ENCODE measurements at places on chromosomes 13 and 19.

DNA sequence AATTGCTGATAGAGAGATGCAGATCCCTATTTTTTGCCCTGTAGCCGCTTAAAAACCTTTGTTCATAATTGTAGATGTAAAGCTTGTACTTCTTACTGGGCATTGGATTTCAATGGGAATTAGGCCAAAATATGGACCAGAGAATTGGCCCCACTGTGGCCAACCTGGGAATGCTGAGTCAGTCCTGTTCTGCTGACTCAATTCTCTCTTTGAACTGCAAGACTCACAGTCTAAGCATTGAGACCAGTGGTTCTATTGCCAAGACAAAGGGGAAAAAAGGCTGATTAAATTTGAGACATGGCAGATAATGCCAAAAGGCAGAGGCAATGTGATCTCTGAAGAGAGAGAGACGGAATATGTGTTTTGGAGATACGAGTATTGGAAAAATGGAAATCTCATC, 72.5 kb upstream of the UBL3 start:
- no peak for DNase-seq

DNA sequence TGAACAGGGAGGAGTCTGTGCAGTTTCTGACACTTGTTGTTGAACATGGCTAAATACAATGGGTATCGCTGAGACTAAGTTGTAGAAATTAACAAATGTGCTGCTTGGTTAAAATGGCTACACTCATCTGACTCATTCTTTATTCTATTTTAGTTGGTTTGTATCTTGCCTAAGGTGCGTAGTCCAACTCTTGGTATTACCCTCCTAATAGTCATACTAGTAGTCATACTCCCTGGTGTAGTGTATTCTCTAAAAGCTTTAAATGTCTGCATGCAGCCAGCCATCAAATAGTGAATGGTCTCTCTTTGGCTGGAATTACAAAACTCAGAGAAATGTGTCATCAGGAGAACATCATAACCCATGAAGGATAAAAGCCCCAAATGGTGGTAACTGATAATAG, 16.1 kb downstream of the CEACAM6 start:
- DNase-seq = no peak

GRCh38 chr13:22090106-22090505, 419.2 kb downstream of the FGF9 start:
- DNase-seq = no peak

GRCh38 chr19:42473686-42474085, 30.9 kb upstream of the CXCL17 start:
- no peak for DNase-seq

GRCh38 chr13:95620030-95620824, 24.3 kb downstream of the DZIP1 start:
- DNase-seq = no peak

DNA sequence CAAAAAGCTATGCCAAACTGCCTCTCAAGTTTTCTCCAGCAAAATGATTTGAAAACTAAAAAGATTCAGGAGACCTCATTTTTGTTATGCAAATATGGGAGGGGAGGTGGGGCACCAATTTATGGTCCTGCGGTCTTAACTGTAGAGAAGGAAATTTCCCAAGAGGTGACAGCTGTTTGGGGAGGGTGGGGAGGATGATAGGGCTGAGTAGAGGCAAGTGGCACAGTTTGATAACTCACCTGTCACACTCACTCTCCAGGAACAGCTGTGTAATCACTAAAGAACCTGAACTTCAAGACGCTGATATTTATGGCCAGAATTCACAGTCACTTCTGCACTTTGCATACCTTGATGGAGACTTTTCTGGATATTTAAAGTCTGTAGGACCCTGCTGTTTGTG, 232.9 kb upstream of the STARD13 start:
- DNase-seq = no peak

DNA sequence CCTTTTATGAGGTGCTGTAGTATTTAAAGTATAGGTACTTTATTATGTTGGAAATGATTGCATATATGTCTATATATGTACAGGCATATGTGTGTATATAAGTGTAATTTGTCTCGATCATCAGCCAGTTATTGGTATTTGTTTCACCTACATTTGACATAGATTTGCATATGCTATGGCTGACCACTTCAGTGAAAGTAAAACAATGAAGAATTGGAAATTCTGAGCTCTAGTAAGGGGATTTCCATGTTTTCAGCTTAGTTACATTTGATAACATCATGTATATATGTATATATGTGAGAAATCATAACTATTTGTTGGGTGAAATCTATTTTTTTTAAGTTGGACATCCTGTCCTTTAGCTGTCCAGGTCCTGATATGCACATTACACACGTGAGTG, 1303.9 kb downstream of the EFNB2 start:
- no peak for DNase-seq

GRCh38 chr13:99566125-99567083, 65.1 kb downstream of the TM9SF2 start:
- DNase-seq = no peak

All from activated CD4-positive, alpha-beta memory T cell treated with anti-CD3 and anti-CD28 coated beads, Interleukin-2, amount 10 ng/mL, durations not matched to agents 7 days and 5 days (primary cell).